ENCODE measurements at places on chromosomes 4 and X.

GRCh38 chr4:114911111-114911510 is 202.3 kb downstream of the NDST4 start:
- DNase-seq = no peak

GRCh38 chr4:28890949-28891775 is 1829.0 kb upstream of the PCDH7 start:
- DNase-seq = no peak

- no peak for DNase-seq
Measured at GRCh38 chr4:15711762-15712161, 8.9 kb downstream of the BST1 start.

- DNase-seq = no peak
Measured at GRCh38 chr4:6332669-6333050, 63.0 kb downstream of the WFS1 start.

GRCh38 chrX:35562395-35562794 is 235.7 kb upstream of the MAGEB16 start:
- no peak for DNase-seq

GRCh38 chrX:132842460-132843238 is 115.8 kb downstream of the HS6ST2 start:
- DNase-seq = no peak

GRCh38 chr4:11534623-11535302 is 106.1 kb upstream of the HS3ST1 start:
- no peak for DNase-seq

DNA sequence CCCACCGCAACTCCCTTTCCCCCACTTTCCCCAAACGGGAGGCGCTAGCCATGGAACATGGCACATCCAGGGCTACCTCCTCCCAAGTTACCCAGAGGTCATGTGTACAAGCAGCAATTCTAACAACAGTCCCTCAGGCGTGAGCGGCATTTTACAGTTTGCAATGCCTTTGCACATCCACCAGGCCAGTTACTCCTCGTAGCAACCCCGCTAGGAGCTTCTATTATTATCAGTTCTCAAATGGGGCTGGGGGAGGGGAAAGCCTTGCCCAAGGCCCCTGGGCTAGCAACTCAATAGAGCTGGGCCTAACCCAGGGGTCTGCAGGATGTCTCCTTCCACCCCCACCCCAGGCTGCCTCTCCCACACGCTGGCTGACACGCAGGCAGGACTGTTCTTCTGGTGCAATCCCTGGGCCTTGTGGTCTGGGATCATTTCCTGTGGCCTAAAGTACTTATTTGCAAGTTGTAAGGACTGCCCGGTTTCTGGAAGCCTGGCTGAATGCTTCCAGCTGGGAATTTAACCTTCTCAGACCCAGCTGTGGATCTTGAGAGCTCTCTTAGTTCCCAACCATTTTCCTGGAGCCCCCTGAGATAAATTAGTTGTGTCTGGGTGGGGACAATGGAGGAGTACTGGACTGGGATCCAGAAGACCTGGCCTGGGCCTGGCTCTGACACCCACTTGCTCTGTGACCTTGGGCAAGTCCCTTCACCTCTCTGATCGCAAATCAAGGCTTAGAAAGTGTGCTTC is 27.7 kb downstream of the PJA1 start:
- DNase-seq = no peak

DNA sequence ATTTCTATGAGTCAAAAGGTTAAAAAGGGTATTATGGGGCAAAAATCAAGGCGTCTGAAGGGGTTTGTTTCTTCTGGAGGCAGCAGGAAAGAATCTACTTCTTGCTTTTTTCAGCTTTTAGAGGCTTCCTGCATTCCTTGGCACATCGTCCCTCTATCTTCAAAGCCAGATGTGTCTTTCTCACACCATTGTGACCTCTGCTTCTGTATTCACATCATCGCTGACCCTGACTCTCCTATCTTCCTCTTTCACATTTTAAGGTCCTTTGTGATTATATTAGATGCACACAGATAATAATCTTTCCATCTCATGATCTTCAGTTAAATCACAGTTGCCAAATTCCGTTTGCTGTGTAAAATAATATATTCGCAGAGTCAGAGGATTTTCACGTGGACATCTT is 112.7 kb downstream of the PPP4R3C start:
- DNase-seq = no peak

GRCh38 chr4:83217721-83218522 is 66.7 kb downstream of the COQ2 start:
- peak; percentile 83 for DNase-seq

DNA sequence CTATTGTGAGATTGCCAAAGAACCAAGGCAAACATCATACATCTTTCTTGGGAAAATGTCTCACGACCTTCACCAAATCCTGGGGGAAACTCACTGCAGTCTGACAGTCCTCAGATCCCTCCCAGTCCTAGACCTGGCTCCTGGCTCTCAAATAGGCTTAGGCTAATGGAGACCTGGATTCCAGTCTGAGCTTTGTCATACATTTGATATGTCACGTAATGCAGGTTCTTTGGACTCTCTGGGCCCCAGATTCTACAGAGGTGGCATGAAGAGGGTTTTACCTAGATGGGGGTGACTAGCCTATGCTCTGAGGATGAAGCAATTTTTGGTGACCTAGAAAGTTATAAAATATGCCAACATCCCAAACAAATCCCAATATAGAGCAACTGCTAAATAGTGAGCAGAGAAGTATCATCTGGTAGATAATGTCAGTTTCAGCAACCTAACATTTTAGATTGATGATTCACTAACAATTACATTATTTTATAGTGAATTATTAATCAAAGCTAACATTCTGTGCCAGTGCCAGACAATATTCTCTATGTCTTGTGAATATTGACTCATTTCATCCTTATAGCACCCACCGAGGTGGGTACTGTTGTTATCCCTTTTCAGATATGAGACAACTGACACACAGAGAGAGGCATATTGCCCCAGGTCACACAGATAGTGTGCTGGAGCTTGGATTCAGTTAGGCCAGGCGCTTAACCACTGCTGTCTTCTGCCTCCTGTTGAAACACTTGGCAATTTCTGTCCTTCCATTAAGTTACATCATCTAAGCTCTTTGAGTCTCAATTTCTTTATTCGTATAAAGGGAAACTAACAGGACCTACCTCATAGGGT is 195.4 kb upstream of the MAMLD1 start:
- DNase-seq = no peak

DNA sequence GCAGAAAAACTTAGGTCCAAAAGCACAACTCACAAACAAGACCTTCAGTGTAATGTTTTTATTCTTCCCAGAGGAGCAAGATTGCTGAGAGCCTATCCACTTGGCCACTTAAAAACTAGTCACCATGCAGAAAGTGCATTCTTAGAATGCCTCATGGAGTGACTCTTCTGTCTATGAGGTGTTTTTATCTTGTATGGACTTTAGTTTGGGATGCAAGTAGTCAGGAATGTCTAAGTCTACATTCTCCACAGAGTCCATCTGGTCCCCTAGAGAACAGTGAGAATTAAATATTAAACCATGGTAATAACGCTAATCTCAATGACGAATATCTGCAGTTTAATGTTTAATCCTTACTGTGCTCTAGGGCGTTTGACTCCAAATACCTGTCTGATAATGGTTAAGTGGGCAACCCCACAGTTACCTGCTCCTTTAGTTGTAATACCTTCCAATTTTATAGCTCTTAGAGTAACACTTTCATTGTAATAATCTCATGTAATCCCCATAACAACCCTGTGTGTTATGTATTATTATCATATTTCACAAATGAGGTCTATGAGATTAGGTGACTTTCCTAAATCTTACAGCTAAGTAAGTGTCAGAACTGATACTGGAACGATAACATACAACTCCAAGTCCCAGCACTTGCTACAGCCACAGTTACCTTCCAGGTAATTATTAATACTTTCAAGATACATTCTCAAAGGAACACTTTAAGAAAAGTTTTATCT is 235.6 kb upstream of the JADE1 start:
- no peak for DNase-seq

DNA sequence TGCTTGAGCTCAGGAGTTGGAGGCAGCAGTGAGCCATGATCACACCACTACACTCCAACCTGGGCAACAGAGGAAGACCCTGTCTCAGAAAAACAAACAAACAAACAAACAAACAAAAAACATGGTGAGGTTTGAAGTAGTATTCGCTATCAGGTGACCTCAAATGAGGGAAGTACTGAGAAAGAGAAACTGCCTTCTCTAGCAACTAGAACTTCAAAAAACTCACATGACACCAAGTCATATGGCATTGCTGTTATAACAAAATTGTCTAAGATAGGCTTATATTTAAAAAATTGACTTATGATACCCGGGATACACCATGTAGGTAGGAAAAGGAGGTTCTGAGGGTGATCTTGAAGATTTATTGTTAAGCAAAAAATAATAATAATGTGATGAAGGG is 10.3 kb downstream of the MPP1 start:
- no peak for DNase-seq

GRCh38 chr4:15451181-15451865 is 18.4 kb upstream of the CC2D2A start:
- DNase-seq = no peak

GRCh38 chr4:10413177-10413576 is 44.0 kb downstream of the ZNF518B start:
- DNase-seq = no peak

DNA sequence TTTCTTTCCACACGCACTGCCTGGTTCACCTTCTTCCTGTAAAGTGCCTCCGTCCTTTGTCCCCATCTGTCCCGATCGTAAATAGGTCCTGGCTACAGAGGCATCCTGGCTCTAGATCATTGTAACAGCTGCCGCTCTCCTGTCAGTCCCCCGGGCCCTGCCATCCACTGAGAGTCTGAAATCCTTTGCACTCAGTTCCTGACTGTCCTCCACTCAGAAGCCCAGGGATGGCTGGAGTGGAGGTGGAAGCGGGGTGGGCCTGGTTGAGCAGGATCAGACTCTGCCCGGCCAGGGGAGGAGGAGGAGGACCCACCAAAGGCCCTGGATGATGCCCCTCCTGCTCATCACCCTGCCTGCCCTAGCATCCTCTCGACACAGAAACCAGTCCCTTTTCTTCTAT is 29.8 kb downstream of the PIGG start:
- no peak for DNase-seq

DNA sequence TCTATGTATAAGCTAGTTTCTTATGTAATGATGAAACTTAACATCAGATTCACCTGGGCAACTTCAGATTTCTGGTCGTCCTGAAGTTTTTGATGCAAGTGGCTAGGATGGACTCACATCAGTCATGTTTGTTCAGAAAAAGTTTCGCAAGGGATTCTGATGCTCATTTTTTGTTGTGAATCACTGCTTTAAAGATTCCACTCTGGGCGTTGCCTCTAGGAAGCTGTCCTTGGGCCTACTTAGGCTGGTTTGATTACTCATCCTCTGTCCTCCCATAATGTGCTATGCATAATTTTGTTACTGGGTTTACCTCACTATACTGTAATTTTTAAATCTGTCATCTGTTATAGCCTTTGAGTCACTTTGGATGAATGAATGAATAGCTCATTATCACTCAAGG is 30.8 kb downstream of the HERC3 start:
- no peak for DNase-seq

- no peak for DNase-seq
Measured at GRCh38 chrX:53049127-53049517, 533 bp downstream of the GPR173 start.

GRCh38 chr4:43251841-43252240 is 359.3 kb downstream of the GRXCR1 start:
- DNase-seq = no peak
